ENCODE measurements at places on chromosomes 3 and 15.

- no peak for DNase-seq
These were observed 58.5 kb downstream of the RFTN1 start for GRCh38 chr3:16455001-16455400.

DNA sequence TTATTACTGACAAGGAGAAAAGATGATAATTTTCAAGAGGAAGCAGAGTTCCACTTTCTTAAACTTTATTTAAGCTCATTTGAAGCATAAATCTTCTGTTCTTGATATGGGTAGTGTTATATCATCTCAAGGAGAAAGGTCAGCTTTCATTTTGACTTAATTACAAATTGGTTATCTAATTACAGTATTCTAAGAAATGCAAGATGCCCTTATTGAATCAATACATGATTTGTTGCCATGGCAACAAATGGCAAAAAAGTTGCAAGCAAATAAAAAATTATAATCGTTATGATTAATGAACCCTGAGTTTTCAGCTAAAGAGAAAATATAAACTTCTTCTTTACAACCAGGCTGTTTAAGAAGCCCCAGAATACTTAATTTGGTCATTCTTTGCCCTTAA is 622.7 kb downstream of the RBMS3 start:
- DNase-seq, result no peak

- DNase-seq, result no peak
These were observed 32.8 kb upstream of the STRIT1 start for GRCh38 chr3:155326244-155326643.

DNA sequence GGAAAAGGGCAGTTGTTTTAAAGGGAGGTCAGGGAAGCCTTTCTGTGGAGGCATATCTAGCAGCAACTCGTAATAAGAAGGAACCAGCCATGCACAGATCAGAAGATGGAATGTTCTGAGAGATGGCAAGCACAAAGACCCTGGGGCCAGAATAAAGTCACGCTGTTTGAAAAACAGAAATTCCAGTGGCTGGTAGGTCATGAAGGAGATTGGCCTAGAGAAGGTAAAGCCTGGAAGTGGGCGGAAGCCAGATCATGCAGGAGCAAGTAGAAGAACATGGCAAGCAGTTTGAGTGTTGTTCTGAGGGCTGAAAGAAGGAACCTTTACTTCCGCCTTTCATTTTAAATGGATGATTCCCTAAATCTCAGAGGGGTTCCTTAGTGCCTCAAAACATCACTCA is 208.1 kb upstream of the PPP2R3A start:
- no peak for DNase-seq

DNA sequence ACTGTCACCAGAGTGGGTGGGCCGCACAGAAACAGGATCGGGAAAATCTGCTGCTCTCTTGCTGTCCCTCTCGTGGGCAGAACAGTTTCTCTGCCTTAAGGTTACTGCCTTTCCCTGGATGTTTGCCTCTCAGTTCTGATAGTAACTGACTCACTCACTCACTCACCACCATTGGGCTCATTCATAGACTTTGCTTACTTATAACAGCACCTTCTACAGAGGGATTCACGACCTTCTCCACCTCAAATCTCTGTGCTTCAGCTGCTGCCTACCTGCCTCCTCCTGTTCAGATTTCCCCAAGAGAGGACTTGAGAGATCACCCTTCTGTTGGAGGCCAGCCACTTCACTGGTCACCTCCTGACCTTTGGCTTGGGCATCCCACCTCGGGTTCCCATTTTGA is 147.7 kb upstream of the ICE2 start:
- DNase-seq, result no peak

GRCh38 chr3:102905811-102906210 is 471.0 kb downstream of the ZPLD1 start:
- no peak for DNase-seq

- DNase-seq, result no peak
These were observed 55.5 kb downstream of the BTD start for GRCh38 chr3:15657016-15657415.

- no peak for DNase-seq
These were observed 61.4 kb downstream of the BFSP2 start for GRCh38 chr3:133461291-133461690.

DNA sequence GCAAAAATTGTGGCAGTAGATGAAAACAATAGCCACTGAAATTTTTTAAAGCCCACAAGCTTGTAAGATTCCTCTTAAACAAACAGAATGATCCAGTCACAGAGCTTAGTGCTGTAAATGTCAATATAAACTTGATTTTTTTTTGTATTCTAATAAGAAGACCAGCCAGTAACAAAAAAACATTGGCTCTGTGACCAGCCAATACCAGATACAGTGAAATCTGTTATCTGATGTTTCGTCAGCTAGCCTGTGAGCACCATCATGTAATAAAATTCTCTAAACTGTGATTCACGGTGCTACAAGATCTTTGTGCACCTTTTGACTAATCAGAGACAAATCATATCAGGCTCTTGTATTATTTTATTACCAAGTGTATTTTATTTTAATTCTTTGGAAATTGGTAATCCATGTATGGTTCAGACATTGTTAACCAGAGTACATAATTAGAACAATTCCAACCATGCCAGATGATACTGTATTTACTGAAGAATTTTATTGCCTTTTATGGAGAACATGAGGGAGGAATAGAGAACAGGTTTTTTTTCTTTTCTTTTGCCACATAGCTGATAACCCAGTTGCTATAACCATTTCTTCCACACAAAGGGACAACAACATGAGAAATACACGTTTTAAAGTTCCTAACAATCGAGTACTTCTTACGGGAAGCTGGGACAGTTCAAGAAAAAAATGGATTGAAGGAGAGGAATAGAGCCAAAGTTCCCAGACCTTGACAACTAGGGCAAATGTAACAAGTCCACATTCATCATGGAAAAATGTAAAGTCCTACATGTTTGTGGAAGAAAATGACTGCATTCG is 71.9 kb downstream of the FILIP1L start:
- DNase-seq, result no peak

GRCh38 chr3:36542186-36542585 is 161.9 kb downstream of the STAC start:
- no peak for DNase-seq

- DNase-seq, result no peak
These were observed 106.5 kb downstream of the TIGIT start for GRCh38 chr3:114400371-114400770.

DNA sequence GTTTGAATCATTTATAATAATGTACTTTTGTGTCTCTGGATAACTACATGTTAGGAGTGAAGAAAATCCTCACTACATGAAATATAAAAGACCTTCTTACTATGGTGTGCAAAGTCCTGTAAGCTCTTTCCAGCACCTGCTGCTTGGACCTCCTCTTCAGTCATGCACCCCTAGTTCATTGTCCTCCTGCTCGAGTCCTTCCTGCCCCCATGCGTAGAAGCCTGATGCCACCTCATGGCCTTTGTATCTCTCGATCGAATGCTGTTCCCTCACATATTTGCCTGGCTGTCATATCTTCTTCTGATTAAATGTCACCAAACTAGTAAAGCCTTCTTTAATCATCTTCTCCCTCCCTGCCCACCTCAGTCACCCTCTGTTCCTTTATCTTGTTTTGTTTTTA is 49.9 kb upstream of the SUCLG2 start:
- DNase-seq, result no peak

- peak; percentile 71 for DNase-seq
These were observed 36.9 kb downstream of the SENP8 start for GRCh38 chr15:72155003-72155621.

- no peak for DNase-seq
These were observed 678 bp upstream of the TFG start for GRCh38 chr3:100708644-100708988.

DNA sequence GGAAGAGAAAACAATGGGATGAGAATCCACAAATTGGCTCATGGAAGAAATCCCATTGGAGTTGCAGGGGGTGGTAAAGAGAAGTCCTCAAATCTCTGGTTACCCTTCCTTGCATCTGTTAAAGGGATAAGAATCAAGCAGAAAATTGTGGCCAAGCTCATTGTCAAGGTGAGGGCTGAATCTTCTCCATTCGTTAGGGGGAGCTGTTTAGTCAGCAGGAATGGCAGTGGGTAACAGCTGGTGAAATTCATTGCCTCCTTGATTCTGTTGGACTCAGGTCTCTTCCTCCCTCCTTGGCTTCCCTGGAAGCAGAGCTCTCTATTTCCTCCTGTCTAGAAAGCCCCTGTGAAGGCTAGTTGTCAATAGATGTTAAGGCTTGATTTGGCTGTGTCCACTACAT is 343.1 kb upstream of the SEMA6D start:
- DNase-seq, result no peak

- DNase-seq, result no peak
These were observed 7.7 kb downstream of the ALDH1A3 start for GRCh38 chr15:100887211-100887913.

All from kidney epithelial cell (primary cell).